ENCODE measurements at places on chromosomes 5 and 9.
A peak's percentile ranks its signal among the peaks of the same experiment; 100 is the strongest.

GRCh38 chr5:40649463-40650030, 30.2 kb upstream of the PTGER4 start:
- no peak for DNase-seq

- DNase-seq = no peak
Measured at GRCh38 chr5:91271999-91272398, 111.1 kb downstream of the ARRDC3 start.

DNA sequence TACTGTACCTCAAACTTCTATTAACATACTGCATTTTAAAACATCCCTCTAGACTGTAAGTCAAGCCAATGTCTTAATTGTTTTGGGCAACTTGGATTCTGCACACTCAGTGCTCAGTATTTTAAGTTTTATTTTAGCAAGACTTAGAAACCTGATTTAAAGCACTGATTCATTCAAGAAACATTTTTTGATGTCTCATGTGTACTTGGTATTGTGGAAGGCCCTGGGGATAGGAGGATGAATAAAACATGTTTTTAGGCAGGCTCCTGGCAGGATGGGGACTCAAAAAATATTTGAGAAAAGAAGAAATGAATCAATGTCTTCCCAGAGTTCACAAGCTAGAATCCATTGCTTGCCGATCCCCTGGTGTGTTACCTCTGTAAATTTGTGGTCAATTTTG, 334.0 kb upstream of the PUM3 start:
- no peak for DNase-seq

DNA sequence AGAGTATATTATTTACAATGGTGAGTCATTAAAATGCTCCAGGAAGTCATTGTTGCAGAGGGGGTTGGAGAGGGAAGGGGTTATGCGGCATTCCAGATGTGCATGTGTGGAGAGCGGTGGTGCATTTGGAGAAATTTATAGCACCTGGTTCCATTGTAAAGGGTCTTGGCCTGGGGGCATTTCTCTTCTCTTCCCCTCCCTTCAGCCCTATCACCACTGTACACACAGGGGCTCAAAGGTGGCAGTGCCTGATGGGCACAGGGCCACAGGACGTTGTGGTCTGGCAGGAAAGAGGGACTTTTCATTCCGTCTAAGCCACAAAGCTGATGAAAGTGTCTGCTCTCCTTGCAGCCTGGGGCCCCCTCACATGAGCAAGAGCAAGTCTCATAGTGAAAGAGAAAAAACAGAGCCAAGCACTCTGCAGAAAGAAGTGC, 442.4 kb upstream of the ZNF462 start:
- peak; percentile 66 for DNase-seq

DNA sequence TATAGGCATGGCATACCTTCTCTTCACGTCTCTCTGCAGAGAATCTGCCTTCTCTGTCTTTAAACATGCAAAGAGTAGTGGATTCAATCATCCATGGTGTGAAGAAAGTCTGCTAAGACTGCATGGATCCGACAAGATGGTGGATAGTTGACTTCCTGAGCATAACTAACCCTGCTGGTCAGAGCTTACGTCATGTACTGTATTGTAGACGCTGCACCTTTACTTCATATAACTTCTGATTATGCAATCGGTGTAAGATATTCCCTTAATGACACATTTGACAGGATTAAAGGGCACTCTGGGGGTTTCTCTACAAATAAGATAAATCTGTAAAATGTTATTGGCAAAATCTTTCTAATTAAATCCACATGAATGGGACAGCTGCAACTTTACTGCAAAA, 240.3 kb upstream of the NREP start:
- DNase-seq = peak; percentile 4

DNA sequence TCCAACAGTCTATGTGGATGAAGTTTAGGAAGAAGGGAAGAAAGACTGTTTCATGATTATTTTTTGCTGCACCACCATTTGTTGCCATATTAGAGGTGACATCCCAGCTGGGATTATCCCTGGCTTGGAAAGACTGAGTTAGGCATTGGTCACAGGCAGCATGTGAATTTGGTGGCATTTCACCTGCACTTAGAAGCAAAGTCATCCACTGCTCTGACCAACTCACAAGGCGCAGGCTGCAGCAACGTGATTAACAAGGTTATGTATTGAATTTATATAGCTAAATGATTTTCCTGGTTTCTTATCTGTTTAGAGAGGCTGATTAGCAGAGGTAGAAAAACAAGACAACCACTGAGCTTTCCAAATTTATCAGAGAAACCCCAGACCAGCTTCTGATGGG, 2.7 kb downstream of the FYB1 start:
- no peak for DNase-seq

GRCh38 chr5:113761594-113761993, 248.1 kb downstream of the YTHDC2 start:
- no peak for DNase-seq

GRCh38 chr9:132994410-132995120, 16.1 kb downstream of the GFI1B start:
- peak; percentile 95 for DNase-seq

- no peak for DNase-seq
Measured at GRCh38 chr5:133801955-133802751, 166.3 kb downstream of the C5orf15 start.

DNA sequence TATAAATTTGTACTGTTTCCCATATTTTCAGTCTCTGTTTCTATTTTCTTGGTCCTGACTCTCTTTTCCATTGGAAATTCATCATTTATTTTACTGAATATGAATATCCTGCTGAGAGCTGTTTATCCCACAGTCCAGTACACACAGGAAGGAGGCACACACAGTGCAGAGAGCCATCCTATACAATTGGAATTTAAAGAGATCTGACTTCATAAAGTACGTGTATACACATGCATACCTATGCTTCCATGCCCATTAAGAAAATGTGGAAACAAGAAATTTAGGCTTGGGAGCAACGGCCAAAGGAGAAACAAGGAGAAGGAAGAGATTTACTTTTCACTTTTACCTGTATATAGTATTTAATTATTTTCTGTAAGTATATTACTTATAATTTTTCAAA, 99.2 kb downstream of the NFIB start:
- no peak for DNase-seq

GRCh38 chr9:87661241-87661640, 64.7 kb upstream of the CTSL start:
- no peak for DNase-seq

DNA sequence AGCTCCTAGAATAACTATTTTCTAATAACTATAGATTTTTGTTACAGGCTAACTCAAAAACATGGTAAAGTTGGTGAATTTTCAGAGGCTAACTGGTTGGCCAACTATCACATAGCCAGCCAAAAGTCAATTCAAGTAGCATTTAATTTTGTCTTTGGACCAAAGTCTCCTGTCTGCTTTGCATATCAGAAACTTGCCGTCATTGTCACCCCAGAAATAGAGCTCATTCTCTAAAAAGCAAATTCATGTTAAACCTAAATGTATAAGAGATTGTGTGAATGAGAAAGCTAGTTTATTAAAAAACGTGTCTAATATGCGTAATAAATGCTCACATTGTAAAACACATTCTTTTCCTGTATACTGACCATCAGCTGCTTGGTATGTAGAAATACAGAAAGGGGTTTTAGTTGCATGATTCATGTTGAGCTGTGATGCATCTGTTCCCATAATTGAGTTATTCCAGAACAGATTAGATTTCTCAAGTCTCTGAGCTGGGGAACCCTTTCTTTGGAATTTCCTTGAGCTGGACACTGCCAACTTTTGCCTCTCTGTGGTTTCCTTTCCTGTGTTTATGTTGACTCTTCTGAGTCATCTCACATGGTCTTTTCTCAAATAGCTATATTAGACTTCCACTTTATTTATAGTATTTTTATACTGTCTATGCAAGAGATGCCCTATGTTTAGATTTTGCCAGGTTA, 7.3 kb downstream of the SRFBP1 start:
- DNase-seq = no peak
